ENCODE measurements at places on chromosomes 13 and 19.

GRCh38 chr13:109212650-109213049, 573.7 kb downstream of the IRS2 start:
- no peak for DNase-seq

DNA sequence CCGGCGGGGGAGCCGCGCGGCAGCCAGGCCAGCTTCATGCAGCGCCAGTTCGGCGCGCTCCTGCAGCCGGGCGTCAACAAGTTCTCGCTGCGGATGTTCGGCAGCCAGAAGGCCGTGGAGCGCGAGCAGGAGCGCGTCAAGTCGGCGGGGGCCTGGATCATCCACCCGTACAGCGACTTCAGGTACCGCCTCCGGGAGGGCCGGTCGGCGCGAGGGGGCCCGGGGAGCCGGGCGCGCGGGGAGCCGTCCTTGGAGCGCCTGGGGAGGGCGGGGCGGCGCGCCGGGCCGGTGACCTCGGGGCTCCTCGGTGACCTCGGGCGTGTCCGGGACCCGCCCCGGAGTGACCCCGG, 690 bp downstream of the HCN2 start:
- DNase-seq, result no peak

- DNase-seq, result no peak
Measured at GRCh38 chr13:113937527-113938180, 36.2 kb downstream of the C13orf46 start.

DNA sequence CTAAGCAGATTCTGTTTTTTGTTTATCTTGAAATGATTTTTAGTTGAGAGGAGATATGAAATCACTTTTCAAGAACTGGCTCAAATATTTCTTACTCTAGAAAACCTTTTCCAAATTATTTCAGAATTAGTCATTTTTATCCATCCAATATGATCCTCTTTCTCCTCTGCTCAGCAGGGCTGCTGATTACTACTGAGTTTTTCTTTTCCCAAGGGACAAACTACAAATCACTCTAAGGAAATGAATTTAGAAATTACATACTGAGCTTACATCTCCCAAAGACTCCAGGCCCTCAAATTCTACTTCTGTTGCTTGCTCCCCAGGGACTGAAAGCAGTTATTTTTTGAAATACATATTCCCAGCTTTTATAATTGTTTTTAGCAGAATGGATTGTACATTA, 87.4 kb upstream of the UFM1 start:
- no peak for DNase-seq

DNA sequence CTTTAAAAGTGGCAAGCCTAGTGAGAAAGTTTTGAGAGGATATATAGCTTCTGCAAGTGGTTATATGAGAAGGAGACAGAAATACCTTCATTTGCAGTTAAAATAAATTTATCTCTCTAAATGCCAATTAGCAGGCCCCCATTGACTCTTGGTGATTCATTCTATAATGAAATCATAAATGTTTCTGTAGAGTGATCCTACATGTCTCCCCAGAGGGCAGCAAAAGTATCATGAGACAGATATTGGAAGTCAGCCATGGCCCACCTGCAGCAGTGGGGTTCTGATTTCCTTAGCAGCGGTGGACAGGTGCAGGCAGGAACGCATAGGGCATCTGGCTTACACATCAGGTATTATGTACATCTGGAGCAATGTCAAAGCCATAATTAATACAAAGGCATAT, 385.4 kb upstream of the SLC10A2 start:
- no peak for DNase-seq

DNA sequence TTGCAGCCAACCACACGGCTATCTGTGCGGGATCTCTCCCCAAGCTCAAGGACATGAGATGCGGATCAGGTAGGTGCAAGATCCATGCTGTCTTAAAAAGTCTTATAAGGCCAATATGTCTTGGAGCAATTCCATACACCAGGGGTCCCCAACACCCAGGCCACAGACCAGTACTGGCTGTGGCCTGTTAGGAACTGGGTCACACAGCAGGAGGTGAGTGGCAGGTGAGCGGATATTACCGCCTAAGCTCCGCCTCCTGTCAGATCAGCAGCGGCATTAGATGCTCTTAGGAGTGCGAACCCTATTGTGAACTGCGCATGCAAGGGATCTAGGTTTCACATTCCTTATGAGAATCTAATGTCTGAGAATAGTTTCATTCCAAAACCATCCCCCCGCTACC, 68.8 kb upstream of the ZNF599 start:
- DNase-seq, result no peak

DNA sequence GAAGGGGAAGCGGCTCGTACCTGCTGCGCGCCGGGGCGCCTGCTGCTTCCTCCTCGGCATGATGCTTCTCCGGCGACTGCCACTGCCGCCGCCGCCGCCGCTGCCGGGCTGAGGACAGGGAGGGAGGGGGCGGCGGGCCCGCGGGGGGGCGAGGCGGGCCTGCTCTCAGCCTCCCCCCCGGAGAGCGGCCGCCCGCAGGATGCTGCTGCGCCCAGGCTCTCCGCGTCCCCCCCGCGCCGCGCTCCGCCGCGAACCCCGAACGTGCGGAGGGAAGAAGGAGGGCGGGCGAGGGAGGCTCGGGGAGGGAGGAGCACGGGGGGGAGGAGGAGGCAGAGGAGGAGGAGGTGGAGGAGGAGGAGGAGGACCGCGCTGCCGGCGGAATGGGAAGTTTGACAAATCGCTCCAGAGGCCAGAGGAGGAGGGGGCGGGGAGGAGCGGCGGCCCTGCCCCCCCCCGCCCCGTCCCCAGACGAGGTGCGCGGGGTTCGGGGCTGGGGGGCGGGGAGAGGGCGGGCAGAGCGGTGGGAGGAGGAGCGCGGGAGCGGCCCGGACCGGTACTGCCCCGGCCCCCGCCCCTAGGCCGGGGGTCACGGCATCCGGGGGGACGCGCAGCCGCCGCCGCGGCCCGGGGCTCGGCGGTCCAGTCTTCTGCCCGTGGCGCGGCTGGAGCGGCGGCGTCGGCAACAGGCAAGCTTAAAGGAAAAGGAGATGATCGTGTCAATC, at the start of gene TSHZ3:
Gene TSHZ3, minus strand, starts transcription at position 277 of the 722 bp plus-strand sequence. Its CDS starts 217 bp downstream, at position 60.
- peak; percentile 83 for DNase-seq

- DNase-seq, result no peak
Measured at GRCh38 chr13:42681326-42682100, 99.9 kb upstream of the FAM216B start.

- no peak for DNase-seq
Measured at GRCh38 chr19:2478756-2479555, 3.0 kb downstream of the GADD45B start.

GRCh38 chr19:2451741-2452140, 5.0 kb downstream of the LMNB2 start:
- no peak for DNase-seq

DNA sequence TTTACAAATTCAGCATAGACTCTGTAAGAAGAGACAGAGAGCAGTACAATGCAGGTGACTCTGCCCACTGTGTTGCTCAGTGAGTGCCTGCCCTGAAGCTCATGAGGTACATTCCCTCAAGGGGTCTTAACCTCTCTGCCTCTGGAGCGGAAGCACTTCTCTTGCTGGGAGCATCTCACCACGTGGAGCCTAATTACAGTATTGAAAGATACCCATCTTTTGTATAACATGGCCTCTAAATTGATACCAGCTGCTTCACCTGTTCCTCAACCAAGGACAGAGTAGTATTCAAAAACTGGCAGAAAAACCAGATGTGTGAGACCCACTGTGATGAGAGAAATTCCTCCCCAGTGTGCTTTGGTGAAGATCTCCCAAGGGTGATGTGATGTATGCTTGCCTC, 77.1 kb downstream of the SACS start:
- DNase-seq, result no peak

DNA sequence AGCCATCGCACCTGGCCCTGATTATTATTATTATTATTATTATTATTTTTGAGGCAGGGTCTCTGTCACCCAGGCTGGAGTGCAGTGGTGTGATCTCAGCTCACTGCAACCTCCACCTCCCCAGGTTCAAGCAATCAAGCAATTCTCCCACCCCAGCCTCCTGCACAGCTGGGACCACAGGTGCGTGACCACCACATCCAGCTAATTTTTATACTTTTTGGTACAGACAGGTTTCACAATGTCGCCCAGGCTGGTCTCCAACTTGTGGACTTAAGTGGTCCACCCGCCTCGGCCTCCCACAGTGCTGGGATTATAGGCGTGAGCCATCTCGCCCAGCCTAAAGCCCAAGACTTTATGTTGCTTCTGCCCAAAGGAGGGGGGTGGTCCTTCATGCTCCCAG, 6.0 kb upstream of the AP1M2 start:
- DNase-seq, result no peak

- DNase-seq, result no peak
Measured at GRCh38 chr13:39200249-39200910, 162.1 kb downstream of the NHLRC3 start.

GRCh38 chr13:35472323-35472881, 4.1 kb downstream of the MAB21L1 start:
- no peak for DNase-seq

DNA sequence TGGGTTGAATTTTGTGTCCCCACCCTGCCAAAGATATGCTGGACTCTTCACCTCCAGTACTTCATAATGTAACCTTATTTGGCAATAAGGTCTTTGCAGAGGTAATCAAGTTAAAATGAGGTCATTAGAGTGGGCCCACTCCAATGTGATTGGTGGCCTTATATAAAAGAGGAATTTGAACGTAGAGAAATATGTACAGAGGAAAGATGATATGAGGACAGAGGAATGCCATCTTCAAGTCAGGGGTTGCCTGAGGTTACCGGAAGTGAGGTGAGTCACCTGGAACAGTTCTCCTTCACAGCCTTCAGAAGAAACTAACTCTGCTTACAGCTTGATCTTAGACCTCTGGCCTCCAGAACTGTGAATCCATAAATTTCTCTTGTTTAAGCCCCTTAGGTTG, 69.9 kb downstream of the GPC5 start:
- DNase-seq, result peak; percentile 22

DNA sequence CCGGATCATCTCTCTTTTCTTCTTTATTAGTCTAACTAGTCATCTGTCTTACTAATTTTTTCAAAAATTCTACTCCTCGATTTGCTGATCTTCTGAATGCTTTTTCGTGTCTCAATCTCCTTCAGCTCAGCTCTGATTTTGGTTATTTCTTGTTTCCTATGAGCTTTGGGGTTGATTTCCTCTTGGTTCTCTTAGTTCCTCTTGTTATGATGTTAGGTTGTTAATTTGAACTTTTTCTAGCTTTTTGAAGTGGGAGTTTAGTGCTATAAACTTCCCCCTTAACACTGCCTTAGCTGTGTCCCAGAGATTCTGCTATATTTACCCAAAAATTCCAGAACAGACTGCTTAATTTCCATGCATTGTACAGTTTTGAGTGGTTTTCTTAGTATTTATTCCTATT, 3.4 kb downstream of the FCAR start:
- no peak for DNase-seq

- no peak for DNase-seq
Measured at GRCh38 chr13:33017323-33017929, 1.2 kb downstream of the KL start.

DNA sequence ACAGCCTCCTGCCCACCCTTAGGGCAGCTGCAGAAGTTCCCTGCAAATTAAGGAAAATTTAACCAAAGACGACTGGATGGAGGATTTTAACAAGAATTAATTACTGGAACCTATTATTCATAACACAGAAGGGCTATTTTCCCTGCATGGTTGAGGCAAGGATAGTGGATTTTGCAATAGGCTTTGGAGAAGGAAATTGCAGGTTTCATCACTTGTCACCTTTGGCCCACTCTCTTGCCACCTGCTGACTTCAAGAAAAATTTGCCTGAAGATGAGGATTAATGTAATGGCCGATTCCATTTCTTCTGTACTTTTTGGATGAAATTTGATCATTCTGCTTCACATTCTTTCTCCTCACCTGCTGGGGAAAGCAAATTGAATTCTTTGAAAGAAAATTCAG, 261.7 kb downstream of the FGF9 start:
- DNase-seq, result no peak

GRCh38 chr13:31036731-31037695, 104.6 kb downstream of the TEX26 start:
- DNase-seq, result no peak

DNA sequence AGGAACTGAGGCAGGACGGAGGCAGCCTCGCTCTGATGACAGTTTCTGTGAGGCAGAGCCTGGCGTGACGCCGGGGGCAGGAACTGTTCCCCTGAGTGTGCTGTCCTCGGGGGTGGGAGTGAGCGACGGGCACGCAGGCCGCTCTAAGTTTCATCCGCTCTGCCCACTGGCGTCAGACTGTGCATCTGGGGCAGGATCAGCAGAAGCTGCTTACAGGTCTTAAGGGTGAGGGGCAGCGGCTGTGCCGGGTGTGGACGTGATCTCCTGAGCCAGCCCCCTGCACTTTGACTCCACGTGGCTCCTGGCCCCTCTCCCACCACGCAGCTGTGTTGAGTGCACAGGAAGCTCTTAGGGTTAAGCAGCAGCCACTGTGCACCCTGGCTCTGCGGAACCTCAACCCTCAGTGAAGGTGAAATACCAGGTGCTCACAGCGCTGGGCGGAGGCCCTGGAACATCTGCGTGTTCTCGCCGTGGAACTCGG, 1.5 kb downstream of the GRK1 start:
- no peak for DNase-seq

DNA sequence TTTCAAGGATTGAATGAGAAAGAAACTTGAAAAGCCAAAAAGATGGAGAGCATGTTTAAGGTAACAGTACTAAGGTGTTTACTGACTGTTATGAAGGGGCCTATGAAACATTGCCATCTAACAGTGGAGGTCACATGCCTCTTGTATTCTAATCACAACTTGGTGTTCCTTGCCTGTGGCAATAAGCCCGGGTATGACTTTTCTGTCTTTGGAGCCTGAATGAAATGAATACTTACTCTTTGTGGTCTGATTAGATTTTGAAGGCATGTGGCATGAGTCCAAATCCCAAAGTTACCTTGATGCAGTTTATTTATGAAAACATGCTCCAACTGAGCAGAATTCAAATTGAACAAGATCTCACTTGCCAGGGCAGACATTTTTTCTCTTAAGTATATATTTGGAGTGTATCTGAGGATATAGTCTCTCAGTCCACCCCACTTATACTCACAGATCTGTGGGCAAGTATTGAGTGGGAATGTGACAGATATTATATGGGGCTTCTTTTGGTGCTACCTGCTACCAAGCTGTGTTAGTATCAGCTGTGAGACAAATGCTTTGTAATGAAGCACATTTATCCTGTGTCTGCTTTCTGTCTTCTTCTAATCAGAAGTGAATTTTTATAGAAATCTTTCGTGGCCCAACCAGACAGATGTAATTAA, 67.5 kb downstream of the B3GLCT start:
- DNase-seq, result no peak

- peak; percentile 64 for DNase-seq
Measured at GRCh38 chr19:1243768-1244692, 2.5 kb downstream of the ATP5F1D start.

DNA sequence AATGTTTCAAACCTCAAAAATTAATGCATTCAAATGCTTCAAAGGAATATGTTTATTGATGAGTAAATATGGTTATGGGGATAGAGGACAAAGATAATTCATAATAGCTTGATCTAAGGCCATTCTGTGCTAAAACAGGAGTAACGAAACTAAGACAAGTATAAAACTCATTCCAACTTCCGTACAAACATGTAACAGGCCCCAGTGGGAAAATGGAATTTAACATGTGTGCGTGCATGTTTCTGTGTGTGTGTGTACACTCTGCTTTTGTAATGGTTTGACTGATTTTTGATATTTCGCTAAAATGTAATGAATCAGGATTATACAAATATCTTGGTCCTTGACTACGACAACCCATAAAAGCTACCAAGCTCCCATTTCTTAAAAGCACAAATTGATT, 91.0 kb downstream of the KLF12 start:
- DNase-seq, result no peak

Measured in urothelium cell line (cell line).